ENCODE measurements at places on chromosomes 7 and 10.

DNA sequence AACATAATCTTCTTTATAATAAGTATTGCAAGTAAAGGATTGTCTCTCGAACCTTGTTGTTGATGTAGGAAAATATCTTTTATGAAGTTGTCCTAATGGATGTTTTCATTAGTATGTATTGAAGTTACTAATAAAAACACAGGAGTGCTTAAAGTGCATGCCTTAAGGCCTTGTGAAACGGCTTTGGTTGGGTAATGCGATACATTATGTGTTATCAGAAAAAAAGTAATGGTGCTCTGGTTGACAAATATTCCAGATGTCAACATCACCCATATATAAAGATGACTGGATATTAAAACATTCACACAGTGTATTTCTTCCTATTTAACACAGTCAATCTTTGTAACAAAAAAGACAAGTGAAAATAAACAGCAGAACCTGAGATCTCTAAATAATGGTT, 310.7 kb downstream of the PRKG1 start:
- ATAC-seq: no peak

- no peak for ATAC-seq
These were observed 22.3 kb downstream of the AMZ1 start for GRCh38 chr7:2710286-2710655.

DNA sequence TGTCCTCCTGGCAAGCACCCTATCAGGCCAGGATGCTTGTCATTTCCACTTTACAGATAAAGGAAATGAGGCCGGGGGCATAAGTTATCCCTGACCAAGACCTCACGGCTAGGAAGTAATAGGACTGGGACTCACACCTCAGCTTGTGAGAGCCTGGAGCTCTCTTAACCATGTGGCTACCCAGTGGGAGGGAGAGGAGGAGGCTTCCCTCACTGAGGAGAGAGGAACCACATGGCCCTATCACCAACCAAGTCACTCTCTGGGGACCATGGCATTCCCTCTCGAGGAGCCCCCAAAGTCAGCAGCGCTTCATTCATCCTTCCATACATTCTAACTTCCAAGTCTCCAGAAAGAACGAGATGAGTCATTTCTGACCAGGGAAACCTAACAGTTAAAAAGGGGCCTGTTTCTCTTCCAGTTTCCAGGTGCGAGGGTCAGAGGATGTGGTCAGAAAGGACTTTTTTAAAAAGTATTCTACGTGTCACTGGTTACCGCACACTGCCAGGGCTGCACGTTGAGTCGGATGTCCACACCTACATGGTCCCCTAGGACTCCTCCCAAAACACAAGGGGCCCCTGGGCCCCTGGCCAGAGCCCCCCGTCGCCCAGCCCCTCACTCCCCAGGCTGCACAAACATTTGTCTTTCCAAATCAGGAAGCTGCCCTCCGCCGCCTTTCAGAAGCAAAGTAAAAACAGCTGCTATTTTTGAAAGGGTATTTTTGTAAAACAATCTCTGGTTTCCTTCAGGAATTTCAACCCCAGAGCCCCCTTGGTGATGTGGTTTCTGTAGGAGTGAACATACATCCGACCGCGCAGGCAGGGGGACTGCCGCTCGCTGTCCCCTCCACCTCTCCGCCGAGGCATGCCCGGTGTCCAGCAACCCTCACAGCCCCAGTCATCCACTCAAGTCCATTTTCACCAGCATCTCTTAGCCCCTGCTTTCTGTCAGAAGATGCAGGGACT, 128.2 kb upstream of the CHST15 start:
- no peak for ATAC-seq

DNA sequence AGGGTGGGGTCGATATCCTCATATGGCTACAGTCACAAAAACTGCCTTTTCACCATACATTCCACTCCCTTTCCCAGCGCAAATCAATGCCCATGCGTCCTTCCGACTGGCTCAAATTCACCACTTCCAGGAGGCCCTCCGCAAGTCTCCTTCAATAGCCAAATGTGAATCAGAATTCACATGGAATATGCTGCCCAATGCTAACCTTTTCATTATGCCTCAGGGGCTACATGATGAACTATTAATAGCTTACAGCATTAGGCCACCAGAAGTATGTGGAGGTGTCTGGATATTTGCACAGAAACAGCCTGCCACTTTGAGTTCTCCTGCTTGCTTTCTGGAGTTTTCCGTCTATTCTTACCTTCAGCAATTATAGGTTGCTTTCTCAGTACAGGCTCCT, 27.7 kb downstream of the RGS10 start:
- ATAC-seq: no peak

- ATAC-seq: no peak
These were observed 199.2 kb downstream of the MBL2 start for GRCh38 chr10:52573347-52573746.
